NCI-H510A treated with DMSO at 0.1 percent for 48 hours (cell line): ENCODE measurements at places on chromosomes 4 and X.

DNA sequence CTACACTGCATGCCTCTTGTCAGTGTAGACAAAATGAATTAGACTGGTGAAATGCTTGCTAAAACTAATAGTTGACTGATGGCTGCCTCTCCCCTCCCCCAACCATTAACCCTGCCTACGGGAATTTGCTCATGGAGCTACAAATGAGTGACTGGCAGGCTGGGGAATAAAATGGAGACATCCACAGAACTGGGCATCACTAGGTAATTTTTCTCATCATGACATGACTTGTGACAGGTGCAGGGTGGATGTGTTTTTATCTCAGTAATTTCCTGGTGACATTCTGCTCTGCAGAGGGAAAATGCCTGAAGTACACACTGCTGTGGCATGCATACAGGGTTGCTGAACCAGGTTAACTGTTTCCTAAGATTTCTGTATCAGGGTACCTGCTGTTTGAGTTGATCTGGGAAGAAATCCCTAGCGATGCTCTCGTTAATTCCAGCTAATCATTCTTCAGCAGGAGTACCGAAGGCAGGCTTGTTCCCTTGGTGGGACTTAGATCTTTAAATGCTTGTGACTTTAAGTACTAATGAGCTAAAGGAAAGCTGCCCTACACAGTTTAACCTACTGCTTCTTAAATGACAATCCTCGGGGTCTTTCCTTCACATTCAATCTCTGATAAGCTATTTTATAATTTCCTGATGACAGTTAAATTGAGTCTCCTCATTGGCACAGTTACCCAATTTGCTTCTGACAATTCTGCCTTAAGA, 376.3 kb upstream of the LCORL start:
- DNase-seq = no peak

DNA sequence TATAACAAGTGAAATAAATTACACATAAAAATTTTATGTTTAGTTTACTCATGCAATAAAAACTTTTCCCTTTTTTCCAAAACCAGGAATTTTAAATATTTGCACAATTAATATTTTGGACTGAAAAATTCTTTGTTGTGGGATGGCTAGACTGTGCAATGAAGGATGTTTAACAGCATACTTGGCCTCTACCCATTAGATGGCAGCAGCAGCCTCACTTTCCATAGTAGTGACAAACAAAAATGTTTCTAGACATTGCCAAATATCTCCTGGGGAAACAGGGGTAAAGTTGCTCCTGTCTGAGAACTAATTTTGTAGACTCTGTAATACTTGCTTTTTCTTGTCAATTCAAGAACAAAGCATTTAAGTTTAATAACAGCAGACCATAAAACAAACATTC, 49.8 kb downstream of the SCLT1 start:
- DNase-seq = no peak

DNA sequence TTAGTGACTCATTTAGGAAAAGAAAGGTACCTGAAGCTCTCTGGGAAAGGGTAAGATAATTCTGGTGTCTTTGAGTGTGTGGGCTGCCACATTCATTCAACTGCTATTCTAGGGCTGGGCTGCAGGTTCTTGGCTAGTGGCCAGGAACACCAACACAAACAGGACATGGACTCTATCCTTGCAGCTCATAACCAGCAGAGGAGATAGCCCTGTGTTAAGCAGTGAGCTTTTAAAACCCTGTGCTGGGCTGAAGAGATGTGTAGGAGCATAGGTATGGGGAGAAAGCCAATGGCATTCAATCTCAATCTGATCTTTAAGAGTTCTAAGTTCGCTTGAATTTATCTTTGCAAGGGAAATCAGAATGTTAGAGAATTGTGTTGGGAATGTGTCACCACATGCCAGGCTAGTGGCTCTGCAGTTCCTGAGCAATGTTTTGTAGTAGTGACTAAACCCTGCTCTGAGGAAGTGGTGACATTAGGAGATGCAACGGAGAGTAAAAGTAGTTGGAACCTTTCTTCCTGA, 39.2 kb downstream of the SGMS2 start:
- DNase-seq = peak; percentile 28

GRCh38 chrX:94612140-94612539, 938.1 kb downstream of the FAM133A start:
- DNase-seq = no peak

- DNase-seq = no peak
Measured at GRCh38 chrX:78753571-78753970, 6.1 kb downstream of the LPAR4 start.

DNA sequence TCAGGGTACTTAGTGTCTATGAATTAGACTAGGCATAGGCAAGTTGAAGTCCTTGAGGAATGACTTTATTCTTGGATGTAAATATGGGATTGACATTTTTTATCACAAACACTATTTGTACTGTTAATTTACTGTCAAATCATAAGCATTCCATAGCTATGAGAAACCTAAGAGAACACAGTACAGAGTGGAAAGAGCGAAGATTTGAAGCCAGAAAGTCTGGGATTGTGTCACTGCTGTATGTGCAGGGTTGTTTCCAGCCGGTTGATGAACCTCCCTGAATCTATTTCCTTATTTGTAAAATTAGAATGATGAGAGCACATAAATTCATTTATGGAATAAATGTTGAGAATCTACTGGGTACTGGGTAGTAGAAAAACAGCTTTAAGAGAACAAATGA, 14.4 kb upstream of the KLHL5 start:
- DNase-seq = no peak

DNA sequence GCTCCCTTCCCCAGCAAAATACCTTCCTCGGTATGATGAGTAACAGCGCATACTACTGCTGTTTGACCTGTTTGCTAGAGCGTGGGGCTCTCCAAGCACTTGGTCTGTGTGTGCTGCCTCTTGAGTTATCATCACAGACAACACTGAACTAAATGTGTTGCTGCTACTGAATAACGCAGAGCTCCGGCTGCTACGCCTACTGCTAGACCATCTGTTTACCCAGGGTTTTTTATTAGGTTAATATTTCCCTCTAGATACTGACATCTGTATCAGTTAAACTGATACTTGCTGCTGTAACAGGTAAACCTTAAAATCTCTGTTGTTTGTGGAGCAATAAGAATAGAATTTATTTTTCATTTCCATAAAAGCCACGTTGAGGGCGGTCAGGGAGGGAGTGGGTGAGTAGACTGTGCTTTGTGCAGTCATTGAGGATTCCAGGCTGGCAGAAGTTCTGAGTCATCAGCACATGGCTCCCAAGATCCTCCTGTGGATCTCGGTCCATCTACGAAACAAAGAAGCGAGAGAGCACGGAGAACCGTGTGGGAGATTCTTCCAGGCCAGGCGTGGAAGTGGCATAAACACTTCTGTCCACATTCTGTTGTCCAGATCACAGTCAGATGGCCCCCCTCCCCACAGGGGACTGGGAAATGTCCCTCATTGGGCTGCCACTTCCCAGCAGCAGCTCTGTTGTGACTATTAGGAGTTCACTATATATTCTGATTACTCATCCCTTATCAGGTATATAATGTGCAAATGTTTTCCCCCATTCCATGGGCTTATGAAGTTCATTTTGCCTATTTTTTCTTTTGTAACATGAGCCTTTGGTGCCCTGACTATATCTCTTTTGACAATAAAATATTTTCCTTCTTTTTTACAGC, 14.1 kb downstream of the GRK4 start:
- peak; percentile 74 for DNase-seq
